ENCODE measurements at places on chromosomes 2 and 18.

DNA sequence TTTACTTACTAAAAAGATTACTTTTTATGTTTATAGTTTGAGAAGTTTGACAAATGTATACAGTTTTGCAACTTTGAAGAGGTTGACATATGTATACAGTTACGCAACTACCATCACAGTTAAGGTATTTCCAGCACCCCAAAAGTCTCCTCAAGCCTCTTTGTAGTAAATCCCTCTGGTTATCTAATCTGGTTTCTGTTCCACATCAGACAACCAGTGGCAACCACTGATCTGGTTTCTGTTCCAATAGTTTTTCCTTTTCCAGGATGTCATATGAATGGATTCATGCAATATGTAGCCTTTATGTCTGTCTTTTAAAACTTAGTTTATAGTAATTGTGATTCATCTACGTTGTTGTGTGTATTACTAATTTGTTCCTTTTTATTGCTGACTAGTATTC, 23.5 kb downstream of the IFIH1 start:
- DNase-seq, result no peak

- DNase-seq, result no peak
Measured at GRCh38 chr2:170585067-170585466, 130.1 kb upstream of the SP5 start.

DNA sequence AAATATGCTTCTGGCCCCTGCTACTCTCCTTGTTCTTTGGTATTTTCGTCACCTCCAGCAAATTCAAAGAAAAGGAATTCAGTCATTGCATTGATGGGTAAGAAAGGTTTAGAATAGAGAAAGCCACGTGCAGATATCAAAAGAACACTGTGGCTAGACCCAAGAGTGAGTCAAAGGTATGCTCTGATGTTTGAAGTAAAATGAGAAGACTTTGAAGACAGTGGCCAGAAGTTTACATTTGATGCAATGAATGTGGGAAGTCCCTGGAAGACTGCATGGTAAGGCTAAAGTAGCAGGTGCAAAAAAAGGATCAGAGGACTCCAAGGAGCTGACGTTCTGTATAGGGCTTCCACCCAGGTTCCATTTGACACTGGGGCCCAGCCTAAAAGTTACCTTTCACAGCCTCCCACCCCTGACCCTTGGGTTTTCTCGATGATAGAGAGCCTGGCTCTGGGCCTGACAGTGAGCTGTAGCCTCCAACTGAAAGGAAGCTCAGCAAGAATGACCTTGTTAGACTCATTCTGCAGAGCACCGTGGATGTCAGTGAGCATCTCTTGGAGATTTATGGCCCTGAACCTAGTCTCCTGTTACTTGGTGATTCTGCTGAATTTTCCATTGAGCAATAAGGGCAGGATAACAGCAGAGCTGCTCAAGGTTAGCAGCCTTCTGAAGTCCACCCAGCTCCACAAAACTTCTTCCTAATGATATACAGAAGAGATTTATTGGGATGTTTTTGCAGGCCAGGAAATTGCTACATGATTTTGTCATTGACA, 223.7 kb upstream of the RBBP8 start:
- DNase-seq, result no peak

- no peak for DNase-seq
Measured at GRCh38 chr2:120766470-120767351, 31.0 kb downstream of the GLI2 start.

DNA sequence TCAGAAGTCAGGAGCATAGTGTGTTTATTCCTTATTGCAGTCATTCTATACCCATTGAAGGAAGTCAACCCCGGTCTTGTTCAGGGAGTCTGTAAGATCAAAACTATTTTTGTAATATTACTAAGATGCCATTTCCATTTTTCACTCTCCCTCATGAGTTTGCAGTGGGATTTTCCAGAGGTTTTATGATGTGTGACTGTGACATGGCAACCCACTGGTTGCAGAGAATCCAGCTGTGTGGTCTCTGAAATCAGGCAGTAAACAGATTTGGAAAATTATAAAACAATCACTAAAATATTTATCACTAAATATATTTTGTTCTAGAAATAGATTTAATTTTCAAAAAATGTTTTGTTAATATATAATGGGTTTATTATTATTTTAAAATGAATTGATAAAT, 38.1 kb downstream of the DLGAP1 start:
- DNase-seq, result no peak

GRCh38 chr2:159076241-159076640, 107.8 kb downstream of the TANC1 start:
- no peak for DNase-seq

GRCh38 chr2:83742117-83742782, 716.8 kb downstream of the SUCLG1 start:
- DNase-seq, result no peak

GRCh38 chr18:76491776-76492668, 3.0 kb downstream of the ZNF516 start:
- DNase-seq, result no peak

DNA sequence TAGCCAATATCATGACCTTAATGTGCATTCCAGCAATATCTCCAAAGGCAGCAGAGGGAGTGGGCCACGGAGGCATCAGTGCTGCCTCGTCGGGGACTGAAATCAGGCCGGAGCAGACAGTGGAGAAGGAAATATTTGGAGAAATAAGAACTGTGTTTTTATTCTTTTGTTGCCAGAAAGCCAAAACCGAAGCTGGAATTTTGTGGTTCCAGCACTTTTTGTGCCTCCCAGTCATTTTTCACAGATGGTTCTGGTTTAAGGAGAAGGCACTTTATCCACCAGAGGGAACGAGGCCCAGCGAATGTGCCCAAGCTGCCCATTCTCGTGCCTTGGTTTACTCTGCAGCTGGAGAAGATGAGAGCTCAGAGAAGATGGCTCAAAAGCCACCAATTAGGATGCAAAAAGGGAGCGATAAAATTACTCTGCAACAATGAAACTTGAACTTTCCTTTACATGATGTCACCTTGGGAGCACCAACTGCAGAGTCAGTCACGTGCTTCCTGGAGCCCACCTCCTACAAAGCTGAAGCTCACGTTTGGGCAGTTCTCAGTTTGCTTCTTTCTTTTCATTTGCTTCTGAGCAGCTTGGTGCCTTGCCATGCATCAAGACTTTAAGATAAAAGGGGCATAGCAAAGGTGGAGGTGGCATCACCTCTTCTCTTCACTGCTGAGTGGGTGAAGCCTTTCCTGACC, 288.7 kb downstream of the LPIN1 start:
- DNase-seq, result no peak

DNA sequence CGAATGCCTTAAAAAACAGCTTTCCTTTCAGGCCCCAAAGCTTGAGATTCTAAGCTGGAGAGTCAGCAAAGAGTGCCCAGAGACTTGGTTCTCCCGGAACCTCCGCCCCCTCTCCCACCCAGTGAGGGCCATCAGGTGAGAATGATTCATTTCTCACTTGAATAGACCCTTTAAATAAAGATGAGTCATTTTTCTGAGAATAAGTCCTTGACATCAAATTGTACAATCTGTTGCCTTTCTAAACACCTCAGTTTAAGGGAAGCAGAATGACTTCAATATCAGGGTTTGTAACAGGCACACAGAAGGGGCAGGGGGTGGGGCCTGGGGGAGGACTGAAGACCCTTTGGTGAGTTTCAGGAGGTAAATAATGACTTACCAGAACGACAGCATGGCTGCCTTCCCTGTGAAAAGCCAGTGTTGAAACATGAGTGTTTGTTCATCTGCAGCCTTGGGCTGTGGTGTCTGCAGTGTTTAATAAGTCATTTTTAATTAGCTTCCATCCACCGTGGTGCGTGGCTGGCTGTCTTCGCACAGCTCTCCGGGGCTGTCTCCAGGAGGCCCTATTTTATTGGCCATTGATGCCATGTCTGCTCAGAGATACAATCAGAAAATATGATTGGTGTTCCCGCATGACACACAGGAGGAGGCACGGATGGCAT, 134.9 kb upstream of the ZNF236 start:
- DNase-seq, result no peak

- DNase-seq, result no peak
Measured at GRCh38 chr18:66143029-66143428, 392.2 kb downstream of the CDH7 start.

DNA sequence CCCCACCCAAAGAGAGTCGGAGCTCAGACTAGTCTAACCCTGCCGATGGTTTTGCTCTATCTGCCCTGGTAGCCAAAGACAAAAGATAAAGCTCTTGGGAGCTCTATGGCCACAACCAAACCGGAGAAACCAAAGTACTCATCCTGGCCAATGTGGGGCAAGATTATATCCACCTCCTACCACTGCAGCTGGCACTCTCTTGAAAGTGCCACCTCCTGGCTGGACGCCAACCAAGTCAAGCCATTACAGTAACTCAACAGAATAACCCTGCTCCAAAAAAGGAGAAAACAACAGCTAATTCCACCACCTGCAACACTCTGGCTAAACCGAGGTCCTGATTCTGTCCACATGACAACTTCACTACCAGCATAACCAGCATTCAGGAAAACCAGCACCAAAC, 57.6 kb downstream of the SESTD1 start:
- no peak for DNase-seq

DNA sequence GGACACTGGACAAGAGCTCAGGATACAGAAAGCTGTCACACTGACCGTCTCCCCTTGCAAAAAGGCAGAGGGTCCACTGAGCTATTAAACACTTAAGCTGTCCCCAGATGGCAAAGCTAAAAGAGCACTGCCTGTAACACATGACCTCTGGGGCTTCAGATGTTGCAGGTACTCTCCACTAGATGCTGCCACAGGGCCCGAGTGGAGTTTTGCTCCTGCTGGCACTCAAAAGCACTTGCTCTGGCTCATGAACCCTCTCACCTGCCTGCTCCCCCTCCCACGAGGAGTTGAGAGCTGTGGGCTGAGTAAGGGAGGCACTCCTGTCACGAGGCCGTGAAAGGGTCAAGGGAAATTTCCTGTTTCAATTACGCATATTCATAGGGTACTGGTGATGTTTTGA, 227.9 kb downstream of the PRKCE start:
- no peak for DNase-seq

DNA sequence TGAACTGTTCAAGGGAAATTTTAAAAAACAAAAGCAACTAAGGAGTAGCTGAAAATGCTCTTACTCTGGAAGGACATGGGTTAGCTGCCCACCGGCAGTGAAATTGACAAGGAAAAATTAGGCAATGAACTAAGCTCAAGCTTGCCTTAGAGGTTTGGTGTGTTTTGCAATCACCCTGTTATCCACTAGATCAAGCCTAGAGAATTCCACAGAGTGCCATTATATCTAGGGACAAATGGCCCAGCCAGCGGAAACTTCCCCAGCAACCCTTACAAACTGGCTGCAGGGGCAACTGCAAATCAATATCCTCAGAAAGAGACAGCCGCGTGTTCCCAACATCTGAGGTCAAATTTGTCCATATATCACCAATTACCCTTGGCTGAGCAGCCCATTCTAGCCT, 258.2 kb downstream of the SP3 start:
- no peak for DNase-seq

- DNase-seq, result peak; percentile 84
Measured at GRCh38 chr2:219408204-219408603, 10.0 kb upstream of the DES start.

- no peak for DNase-seq
Measured at GRCh38 chr2:236562434-236562833, 7.2 kb upstream of the ACKR3 start.

GRCh38 chr18:42011053-42011452, 56.0 kb downstream of the PIK3C3 start:
- DNase-seq, result no peak

DNA sequence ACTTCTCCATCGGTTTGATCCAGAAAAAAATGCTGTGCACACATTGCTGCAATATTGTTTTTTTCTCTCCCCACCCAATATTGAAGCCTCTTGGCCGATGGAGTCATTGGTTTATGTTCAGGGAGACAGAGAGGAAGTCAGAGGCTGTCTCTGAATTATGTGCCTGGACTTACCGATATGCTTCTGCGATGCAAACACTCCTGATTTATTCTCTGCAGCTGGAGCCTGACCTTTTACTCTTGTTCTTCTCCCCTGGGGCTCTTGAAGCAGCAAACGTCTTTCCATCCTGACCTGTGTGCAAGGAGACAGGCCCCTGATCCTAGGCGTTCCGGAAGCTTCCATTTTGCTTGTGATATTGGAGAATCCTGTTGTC, 99.6 kb downstream of the PTGR3 start:
- no peak for DNase-seq

DNA sequence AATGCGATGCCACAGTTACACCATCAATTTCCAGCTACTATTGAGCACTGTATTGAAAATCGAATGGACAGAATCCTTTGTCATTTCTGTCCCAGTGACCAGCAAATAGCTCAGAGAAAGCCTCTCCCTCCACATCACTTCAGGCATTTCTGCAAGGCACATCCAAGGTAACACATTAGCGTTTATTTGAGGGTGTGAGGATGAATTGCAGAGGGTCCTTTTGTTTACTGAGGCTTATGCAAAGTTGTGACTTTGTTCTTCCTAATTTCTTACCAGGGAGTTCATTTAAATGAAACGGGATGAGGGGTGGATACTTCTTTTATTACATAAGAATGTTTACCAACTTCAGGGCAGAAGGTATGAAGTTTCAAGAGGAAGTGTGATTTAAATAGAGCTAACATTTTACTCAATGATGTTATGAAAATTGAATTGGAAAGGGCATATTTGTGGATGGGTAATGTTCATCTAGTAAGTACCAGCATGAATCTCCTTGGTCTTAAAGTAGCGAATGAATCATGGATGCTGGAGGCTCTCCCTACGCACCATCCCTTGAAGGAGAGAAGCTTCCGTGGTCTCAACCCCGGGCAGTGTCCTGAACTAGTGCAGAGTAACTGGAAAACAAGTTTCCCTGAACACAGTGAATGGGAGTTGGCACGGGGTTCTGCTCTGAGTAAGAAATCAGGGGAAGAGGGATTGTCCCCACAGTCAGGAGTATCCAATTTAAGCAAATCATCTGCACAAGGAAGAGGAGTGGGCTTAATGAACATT, 756.5 kb downstream of the GALR1 start:
- DNase-seq, result no peak

DNA sequence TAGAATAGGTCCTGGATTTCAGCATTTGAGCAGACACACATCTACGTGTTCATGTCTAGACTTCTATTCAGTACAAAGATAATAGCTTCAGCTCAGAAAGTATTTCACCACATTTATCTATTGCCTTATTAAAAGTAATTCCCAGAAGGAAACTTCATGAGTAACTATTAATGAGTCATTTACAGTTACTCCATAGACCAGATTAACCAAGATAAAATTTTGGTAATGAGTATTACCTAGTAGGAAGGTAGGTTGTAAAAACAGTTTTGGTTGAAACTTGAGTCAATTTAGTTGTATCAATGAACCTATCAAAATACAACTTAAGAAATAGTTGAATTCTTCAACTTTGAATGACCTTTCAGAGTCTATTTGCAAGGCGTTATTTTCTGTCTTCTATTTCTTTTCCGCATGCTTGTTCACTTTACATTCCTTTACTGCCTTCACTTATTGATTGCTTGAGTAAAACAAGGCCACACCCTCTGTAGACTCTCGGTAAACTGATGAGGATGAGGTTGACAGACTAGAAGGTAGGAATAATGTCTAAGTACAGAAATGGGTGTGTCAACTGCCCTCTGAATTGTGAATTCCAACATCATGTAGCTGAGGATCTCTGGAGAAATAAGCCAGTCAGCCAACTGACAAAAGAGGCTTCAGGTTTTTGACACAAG, 1165.6 kb upstream of the ZEB2 start:
- DNase-seq, result no peak
